Activated T-helper 1 cell treated with anti-CD3 and anti-CD28 coated beads, Interleukin-2, amount 50 U/mL, for 16 hours (primary cell): ENCODE measurements at places on chromosomes 4 and X.

DNA sequence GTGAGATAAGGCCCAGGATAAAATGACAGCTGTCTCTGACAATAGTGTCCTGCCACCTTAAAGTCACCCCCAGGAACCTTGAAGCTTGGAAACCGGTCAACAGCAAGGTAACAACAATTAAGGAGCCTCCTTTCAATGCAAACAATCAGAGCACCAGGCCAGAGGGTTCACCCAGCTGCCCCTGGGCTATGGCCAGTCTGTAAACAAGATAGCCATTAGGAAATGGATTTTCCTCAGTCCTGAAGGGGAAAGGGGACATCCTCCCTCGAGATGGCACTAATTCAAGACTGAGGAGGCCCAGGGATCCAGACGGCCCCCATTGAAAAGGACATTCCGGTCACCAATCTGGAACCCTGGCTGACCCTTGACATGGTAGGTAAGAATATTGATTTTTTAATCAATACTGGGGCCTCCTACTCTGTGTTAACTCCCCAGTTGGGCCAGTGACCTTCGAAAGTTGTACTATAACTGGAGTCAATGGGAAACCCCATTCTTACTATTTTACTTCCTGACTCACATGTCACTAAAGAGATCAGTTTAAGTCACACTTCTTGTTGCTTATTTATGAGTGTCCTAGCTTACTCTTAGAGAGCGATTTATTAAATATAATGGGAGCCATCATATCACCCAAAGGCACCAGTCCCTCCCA lies 61.7 kb upstream of the CT45A1 start:
- DNase-seq, result no peak

DNA sequence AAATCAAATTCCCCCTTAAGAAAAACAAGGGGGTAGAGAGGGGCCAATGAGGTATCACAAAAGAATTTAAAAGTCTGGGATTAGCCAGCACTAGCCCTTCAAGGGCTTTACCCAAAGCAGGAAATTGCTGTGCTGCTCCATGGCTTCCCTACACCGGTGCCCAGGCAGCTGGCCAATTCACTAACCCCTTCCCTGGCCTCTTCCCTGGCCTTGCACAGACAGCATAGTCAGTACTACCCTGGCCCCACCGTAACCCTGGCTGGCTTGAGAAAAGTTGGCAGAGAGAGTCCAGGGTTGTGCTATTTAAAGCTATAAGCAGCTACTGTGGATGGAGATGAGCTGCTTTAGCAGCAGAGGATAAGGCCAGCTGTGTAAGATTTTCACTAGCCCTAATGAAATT lies 43.1 kb downstream of the ADAMTS3 start:
- DNase-seq, result no peak

DNA sequence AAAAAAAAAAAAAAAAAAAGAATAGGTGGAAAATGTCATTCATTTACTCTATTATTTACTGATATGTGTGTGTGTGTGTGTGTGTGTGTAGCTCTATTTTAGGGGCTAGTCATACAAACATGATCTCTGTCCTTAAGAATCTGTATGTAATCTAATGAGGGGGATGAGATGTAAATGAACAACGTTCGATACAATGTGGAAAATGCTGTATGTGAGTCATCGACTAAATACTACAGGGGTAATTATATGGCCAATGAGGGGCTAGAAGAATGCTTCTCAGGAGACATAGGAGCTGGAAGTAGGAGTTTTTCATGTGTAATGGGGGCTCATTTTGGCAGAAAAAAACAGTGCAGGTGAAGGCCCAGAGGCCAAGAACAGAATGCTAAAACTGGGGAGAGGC lies 41.9 kb downstream of the LEF1 start:
- DNase-seq, result no peak

DNA sequence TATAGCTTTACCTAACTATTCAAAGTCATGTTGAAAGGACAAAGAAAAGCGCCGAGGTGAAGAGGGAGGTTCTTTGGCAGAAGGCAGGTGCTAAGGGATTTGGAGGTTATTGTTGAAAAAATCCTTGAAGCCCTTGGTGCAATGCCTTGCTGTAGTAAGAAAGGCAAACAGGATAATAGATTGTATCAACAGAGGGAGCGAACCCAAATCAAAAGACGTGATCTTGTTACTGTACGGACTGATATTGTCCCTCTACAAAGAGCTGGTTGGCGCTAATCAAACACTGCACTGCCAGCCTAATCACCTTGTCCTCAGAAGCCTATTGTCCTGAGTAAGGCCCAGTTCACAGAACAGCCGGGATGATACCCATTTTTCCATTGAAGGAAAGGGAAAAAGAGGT lies 182.9 kb downstream of the ZIC3 start:
- no peak for DNase-seq

- no peak for DNase-seq
These were observed 2750.2 kb downstream of the ARAP2 start for GRCh38 chr4:33494150-33494549.

GRCh38 chr4:144575181-144575580 lies 70.8 kb upstream of the HHIP start:
- no peak for DNase-seq

DNA sequence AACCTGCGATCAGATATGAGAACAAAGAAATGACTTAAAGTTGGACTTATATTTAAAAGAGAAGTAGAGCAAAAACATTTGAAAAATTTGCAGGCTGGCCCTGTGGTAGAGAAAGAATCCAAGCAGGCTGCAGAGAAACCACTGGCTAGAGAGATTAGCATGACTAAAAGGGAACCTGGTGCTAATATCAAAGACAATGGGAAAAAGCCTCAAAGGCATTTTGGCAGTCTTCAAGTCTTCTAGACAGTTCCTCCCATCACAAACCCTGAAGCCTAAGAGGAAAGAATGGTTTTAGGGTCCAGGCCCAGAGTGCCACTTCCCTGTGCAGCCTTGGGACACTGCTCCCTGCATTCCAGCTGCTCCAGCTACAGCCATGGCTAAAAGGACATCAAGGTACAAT lies 33.4 kb downstream of the KCTD8 start:
- DNase-seq, result no peak

GRCh38 chr4:72604324-72604723 lies 35.3 kb upstream of the ADAMTS3 start:
- no peak for DNase-seq

DNA sequence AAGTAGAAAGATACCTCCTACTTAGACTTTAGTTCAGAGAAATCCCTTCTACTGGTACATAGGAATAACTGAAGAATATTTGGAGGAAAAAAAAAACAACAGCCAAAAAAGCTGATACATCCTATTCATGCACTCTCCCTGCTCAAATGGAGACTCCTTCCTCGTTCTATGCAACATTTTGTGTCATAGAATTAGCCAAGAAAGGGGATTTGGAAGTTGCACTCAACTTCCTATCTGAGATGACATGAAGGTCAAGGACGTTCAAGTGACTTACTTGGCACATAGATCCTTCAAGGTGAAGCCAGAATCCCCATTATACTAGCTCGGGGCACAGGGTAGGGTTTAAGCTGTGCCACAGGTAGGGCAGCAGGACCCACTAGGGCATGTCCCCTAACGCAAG lies 56.2 kb upstream of the S100G start:
- DNase-seq, result no peak

- no peak for DNase-seq
These were observed 25.3 kb upstream of the GABRE start for GRCh38 chrX:151999813-152000212.

- no peak for DNase-seq
These were observed 1.3 kb downstream of the NEUROG2 start for GRCh38 chr4:112514647-112515197.

DNA sequence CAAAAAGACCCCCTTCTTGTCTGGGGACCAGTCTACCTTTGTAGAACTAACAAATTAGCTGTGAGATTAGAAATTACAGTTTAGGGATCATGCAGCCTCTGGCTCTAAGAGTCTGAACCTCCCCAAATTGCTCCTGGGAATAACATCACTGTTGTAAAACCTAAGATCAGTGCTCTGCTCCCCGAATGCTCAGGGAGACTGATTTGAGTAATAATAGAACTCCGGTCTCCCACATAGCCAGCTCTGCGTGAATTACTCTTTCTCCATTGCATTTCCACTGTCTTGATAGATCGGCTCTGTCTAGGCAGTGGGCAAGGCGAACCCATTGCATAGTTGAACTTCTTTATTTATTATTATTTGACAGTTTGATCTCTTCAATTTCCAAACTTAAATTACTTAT lies 160.8 kb upstream of the VCX3A start:
- DNase-seq, result no peak
